ENCODE measurements at places on chromosomes 2 and 18. TPM values are rescaled to one million over a fixed set of nuclear protein-coding genes. Genes with fewer than 3 reads are reported as not detected.

GRCh38 chr2:116586328-116586689, 1228.2 kb upstream of the DDX18 start:
- H3K4me3 ChIP-seq, result no peak overlapping the region
- H3K27me3 ChIP-seq, result no peaks in the 10 kb centered on the region
- no peak overlapping the region for H3K27ac ChIP-seq
- DNase-seq, result no peak
- no peaks in the 10 kb centered on the region for H3K4me1 ChIP-seq
- no peaks in the 10 kb centered on the region for H3K36me3 ChIP-seq

DNA sequence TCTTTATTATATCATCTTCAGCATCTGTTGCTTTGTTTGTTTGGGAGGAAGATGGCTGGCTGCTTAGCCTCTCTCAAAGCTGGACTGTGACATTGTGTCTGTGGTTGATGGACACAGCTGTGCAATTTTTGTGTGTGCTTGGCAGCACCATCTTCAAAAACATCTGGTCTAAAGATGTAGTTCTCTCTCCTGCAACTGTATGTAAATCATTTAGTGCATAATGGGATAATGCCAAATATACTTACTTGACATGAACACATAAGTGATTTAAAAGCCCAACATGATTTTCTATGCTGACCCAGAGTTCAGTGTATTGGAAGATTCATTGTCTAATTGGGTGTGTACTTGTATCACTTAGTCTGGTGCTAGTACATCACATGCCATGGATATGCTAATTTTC, 112.2 kb downstream of the MAP4K4 start:
- H3K36me3 ChIP-seq, result no peaks in the 10 kb centered on the region
- H3K27me3 ChIP-seq, result no peaks in the 10 kb centered on the region
- no peak overlapping the region for H3K4me3 ChIP-seq
- DNase-seq, result no peak
- H3K4me1 ChIP-seq, result peaks cover 3% of the 10 kb centered on the region

GRCh38 chr2:174595116-174595809, 2.3 kb downstream of the WIPF1 start:
- no peaks in the 10 kb centered on the region for H3K4me1 ChIP-seq
- no peak for DNase-seq
- H3K27ac ChIP-seq, result peak overlapping the region; percentile 51
- no peaks in the 10 kb centered on the region for H3K27me3 ChIP-seq

The INHA gene
- not detected for total RNA-seq

The POTEC gene
- not detected for total RNA-seq

The DSG1 gene
- not detected for total RNA-seq
